Fibroblast of villous mesenchyme (primary cell): ENCODE measurements at places on chromosomes 6 and 20.

DNA sequence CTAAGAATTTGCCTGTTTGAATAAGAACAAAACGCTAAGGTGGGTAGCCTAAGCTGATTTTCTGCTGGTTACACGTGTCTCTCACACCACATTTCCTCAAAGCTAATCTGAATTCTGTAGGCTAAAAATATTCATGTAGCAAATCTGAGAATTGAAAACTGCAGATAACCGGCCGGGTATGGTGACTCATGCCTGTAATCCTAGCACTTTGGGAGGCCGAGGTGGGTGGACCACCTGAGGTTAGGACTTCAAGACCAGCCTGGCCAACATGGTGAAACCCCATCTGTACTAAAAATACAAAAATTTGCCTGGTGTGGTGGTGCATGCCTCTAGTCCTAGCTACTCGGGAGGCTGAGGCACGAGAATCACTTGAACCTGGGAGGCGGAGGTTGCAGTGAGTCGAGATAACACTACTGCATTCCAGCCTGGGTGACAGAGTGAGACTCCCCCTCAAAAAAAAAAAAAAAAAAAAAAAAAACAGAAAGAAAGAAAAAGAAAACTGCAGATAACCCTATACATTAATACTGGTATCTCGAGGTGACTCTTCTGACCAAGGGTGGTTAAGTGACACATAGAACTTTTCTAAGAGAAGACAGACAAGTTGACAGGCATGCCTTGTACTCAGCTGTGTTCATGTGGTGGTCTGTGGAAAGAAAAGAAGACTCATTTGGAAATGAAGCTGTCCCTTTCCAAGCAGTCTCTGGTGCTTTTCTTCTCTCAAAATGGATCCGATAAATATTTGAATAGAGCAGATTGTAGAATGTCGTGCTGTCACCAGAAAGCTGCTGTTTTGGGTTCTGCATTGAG, 24.7 kb upstream of the ASXL1 start:
- no peak for DNase-seq

GRCh38 chr6:136415351-136416007, 125.8 kb upstream of the BCLAF1 start:
- peak; percentile 43 for DNase-seq

GRCh38 chr6:152096863-152097496, 289.5 kb downstream of the ESR1 start:
- DNase-seq, result peak; percentile 91

DNA sequence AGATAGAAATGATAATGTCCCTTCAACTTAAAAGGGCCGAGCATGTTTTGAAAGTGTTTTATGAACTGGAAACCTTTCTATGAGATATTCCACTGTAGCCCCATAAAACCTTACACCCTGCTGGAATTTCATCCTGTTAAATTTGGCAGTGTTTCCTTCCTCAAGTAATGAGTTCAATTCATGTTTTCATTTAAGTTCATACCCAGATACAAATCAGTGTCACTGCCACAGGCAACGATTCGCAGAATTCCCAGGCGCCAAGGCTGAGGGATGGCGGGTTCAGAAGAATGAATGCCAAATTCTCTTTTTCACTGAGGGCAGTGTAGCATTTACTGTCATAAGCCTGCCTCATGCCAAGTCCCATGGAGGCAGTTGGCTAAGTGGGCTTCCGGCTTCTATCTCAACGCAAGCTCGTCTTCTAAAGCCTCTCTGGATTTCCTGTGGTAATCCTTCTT, 511.8 kb upstream of the ID4 start:
- DNase-seq, result peak; percentile 16

- no peak for DNase-seq
Observed at GRCh38 chr6:73955800-73956199, 259.8 kb downstream of the CD109 start.

GRCh38 chr20:61328911-61329558, 77.0 kb downstream of the CDH4 start:
- peak; percentile 3 for DNase-seq

- DNase-seq, result peak; percentile 55
Observed at GRCh38 chr6:99334526-99335127, 14.8 kb downstream of the FAXC start.

DNA sequence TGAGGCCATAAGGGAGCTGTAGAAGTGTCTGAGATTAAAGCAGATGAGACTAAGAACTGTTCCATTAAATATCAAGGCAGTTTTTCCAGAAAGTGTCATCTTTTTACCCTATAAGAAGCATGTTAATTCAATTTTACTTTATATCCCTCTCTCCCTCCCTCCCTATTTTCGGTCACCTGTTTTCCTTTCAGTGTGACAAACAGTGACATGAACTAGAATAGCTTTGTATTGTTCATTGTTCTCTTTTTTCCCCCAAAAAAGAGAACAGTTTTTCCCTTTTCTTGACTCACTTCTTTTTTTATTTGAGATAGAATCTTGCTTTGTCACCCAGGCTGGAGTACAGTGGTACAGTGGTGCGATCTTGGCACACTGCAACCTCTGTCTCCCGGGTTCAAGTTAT, 269.3 kb downstream of the ZFAND3 start:
- DNase-seq, result no peak

DNA sequence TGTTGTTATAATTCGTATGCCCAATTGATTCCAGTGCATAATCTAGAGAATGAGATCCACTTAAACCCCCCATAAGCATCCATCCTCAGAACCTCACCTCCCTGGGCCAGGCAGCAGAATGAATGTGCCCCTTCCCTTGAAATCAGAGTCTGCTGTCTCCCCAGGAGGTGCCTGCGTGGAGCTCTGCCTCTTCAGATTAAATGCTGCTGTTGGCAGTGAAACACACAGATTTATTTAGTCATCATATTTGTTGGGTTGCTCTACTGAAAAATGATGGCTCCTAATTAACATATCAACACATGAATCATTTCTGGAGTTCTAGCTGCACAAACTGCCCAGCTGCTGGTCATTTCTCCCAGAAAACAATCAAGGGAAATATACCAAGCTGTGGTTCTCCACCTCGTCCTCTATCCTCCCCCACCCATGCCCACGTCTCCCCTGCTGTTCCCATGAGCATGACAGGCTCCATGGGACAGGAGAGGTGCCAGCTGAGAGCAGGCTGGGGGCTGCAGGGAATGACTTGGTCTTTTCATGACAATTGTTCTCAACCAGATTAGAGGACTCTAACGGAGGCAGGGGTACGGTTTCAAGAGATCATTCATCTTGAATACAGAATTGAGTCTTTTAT, 633.1 kb downstream of the CDH26 start:
- no peak for DNase-seq

GRCh38 chr6:165571721-165572132, 91.3 kb downstream of the PDE10A start:
- DNase-seq, result peak; percentile 5

GRCh38 chr20:19275630-19276071, 63.2 kb downstream of the SLC24A3 start:
- peak; percentile 69 for DNase-seq

DNA sequence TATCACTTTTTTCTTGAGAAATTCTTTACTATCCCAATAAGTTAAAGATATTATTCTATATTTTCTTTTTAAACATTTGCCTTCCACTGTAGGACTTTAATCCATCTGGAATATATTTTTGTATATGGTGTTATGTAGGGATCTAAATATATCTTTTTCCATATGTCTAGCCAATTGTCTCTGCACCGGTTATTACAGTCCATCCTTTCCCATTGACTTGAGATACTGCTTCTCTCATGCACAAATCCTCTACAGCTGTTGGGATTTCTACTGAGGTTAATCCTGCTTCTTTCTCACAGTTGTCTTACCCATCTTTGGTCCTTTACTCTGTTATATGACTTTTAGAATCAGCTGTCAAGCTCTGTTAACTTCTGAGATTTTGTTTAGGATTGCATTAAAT, 483.8 kb upstream of the CDH4 start:
- no peak for DNase-seq

DNA sequence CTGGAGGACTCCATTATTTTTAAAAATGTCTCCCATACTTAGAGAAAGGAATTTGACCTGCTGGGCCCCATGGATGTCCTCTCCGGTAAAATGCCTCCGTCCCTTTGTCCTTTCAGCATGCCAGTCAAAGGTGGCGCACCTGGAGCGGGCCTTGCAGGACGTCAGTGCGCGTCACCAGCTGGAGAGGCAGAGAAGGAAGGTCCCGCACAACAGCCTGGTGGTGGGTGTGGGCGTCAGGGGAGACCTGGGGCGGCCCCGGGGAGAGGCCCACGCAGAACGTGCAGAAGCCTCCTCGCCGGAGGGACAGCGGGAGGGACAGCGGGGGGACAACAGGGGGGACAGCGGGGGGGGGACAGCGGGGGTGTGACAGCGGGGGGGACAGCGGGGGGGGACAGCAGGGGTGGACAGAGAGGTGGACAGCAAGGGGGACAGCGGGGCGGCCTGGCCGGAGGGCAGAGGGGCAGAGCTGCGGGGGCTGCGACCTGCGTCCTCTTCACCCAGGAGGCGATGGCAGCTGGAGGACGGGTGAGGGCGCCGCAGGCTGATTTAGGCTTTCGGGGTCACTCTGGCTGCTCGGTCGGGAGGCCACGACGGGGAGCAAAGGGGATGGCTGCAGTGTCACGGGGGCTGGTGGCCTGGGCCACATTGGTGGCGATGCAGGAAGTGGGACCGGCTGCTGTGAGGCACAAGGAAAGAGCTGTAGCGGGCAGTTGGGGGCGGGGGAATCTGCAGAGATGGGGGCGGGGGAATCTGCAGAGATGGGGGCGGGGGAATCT, 859 bp upstream of the KIF25 start:
- DNase-seq, result no peak

DNA sequence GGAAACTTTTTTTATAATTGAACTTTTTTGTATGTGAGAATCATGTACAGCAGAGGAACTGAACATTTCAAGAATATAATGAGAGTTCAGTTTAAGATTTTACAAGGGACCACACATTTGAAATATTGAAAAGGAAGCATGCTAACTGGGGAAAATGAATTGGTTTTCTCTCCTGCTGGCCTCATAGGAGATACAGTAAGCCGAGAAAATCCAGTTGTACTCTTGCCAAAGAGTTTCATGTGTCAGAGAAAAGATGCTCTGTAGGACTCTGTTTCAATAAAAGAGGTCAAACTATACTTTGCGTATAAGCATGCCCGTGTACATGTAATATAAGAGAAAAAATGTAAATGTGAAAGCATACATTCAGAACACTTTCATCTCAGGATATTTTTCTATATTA, 393.5 kb upstream of the NRSN1 start:
- DNase-seq, result no peak

DNA sequence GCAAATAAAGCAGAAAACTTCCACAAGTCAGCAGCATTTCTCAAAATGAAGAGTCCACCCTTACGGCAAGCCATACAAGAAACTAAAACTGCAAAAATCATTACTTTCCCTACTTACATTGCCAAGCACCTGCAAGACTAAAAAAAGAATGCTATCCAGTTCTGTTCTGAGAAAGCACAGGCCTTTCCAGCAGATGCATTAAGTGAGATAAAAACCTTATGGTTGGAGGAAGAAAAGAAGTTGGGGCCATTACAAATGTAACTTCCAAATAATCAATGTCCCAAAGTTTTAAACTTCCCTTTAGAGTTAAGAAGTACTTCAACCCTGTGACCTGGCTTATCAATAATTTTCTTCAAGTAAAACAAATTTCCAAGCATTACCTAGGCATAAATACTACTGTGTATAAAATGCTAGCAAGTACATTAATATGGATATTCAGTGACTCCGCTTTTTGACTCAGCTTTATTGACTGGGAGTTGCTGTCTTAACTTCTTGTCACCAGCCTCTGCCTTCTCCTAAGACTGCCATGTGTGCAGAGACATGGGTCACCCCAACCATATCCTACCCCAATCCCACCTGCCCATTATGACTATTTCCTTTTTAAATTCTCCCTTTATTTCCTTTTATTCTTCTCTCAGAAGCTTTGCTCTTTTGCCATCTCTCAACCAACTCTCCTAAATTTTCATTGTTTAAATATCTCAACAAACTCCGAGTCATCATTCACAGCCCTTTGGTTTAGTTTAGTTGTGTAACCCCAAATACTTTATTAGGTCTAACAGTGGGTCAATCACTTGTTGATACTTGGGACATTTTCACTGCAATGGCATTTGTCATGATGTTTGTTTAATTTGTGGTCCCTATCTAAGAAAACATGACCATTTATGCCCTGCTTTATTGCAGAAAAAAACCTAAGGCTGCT, 49.7 kb downstream of the SLC22A23 start:
- no peak for DNase-seq

DNA sequence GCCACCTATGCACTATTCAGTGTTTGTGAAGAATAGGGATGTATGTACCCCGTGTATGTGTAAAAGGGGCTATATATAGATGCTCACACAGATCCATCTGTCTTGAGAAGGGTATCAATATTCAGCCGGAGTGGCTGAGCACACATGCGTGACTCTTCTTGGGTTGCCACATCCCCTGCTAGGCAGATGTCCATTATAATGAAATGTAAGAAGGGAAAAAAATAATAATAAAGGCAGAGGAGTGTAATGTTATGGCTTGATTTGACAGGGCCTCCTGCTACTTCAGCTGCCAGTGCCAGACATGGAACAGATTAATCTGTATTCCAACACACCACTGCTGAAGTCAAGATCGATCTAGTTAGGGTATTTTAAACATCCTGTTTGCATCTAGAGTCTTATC, 74.2 kb upstream of the VSTM2L start:
- no peak for DNase-seq

DNA sequence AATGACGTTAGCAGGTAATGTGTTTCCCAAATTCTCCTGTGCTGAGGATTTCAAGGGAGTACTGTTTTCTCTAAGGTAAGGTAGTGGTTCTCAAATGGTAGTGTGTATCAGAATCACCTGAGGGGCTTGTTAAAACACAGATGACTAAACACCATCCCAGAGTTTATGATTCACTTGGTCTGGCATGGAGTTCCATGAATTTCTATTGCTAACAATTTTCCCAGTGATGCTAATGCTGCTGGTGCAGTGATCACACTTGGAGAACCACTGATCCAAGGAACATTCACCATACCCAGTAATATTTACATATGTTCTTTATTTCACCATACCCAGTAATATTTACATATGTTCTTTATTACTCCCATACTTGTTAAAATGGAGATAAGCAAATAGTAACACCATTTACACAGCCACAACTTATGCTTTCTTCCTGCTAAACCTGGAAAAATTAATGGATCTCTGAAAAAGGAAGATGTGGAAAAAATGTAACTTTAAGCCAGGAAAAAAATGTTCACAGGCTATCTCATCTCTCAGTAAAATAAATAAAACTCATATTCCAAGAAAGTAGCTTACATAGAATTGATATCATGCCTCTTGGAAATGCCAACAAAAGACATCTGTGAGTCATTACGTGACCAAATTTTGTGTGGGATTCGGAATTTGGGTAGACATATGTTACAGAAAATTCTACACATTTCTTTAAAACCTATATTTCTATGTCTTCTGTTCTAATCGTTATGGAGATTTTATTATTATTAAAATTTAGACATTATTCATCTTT, 129.5 kb downstream of the MMUT start:
- DNase-seq, result peak; percentile 17

- no peak for DNase-seq
Observed at GRCh38 chr20:57619051-57619831, 985 bp downstream of the ZBP1 start.

GRCh38 chr20:58715391-58715800, 22.8 kb downstream of the NPEPL1 start:
- DNase-seq, result no peak

GRCh38 chr6:45209762-45210161, 118.4 kb upstream of the RUNX2 start:
- DNase-seq, result no peak
